ENCODE measurements at places on chromosomes 4 and X. TPM values are rescaled to one million over a fixed set of nuclear protein-coding genes. Genes with fewer than 3 reads are reported as not detected.

Gene PDGFC
- total RNA-seq = 188 TPM

Gene TMEM33
- total RNA-seq = 84.5 TPM

Gene UGT8
- 7.7 TPM for total RNA-seq

Gene CDKL2
- total RNA-seq = 4.7 TPM

Gene PHEX
- 0.24 TPM for total RNA-seq
